Inflammatory macrophage (primary cell): ENCODE measurements at places on chromosomes 16 and 17.
A peak's percentile ranks its signal among the peaks of the same experiment; 100 is the strongest.

- no peak for DNase-seq
Measured at GRCh38 chr16:48499923-48500381, 110.0 kb downstream of the N4BP1 start.

- no peak for DNase-seq
Measured at GRCh38 chr17:47423406-47424295, 99.9 kb downstream of the EFCAB13 start.

DNA sequence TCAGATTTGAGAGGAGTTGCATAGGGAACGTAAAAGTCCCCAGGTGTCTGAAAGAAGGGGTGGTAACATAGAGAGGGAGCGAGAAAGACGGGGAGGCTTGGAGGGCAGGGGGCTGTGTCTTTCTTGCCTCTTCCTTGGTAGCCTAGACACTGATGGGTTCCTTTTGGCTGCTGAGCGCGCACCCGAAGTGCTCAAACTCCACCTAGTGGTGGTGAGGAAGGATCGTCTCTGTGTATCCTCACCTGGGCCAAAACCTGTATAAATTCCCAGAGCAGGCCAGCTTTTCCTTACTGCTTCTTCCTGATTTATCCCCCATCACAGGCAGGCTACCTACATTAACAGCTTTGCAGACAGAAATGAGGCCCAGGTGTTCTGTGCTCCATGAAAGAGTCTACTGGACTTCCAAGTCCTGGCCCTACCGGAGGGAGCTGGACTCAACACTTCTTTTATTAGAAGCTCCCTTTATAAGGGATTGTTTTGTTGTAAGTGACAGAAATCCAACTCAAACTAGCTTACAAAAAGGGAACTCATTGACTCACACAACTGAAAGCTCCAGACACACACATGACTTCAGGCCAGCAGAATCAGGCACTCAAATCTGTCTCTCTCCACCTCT is 5.5 kb upstream of the SLC25A35 start:
- peak; percentile 55 for DNase-seq

DNA sequence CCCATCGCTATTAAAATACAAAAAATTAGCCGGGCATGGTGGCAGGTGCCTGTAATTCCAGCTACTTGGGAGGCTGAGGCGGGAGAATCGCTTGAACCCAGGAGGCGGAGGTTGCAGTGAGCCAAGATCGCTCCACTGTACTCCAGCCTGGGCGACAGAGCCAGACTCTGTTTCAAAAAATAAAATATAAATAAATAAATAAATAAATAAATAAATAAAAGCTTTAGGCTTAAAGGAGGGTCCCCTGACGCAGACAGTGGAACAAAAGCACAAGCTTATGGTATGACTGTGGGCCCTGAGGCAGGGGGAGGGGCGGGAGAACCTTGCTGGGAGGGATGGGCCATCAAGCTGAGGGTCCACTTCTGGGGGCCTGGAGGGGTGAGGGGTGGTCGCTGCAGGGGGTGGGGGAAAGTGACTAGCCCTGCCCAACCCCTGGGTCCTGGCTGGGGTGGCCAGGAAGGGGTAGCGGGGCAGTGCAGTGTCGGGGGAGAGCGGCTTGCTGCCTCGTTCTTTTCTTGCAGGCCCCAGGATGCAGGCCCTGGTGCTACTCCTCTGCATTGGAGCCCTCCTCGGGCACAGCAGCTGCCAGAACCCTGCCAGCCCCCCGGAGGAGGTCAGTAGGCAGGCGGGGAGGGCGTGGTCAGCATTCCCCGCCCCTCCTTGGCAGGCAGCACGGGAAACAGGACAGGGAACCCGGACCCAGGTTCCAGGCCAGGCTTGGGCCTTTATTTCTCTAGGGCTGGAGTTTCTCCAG is 4.7 kb downstream of the SERPINF1 start:
- no peak for DNase-seq

GRCh38 chr17:65371702-65372101 is 189.7 kb downstream of the AXIN2 start:
- DNase-seq: no peak

- DNase-seq: no peak
Measured at GRCh38 chr16:51812945-51813344, 661.9 kb upstream of the SALL1 start.

- DNase-seq: no peak
Measured at GRCh38 chr16:87098976-87099720, 218.0 kb downstream of the C16orf95 start.

- no peak for DNase-seq
Measured at GRCh38 chr17:54916721-54917120, 16.1 kb downstream of the TOM1L1 start.

GRCh38 chr17:193841-194806 is 12.7 kb upstream of the DOC2B start:
- no peak for DNase-seq

DNA sequence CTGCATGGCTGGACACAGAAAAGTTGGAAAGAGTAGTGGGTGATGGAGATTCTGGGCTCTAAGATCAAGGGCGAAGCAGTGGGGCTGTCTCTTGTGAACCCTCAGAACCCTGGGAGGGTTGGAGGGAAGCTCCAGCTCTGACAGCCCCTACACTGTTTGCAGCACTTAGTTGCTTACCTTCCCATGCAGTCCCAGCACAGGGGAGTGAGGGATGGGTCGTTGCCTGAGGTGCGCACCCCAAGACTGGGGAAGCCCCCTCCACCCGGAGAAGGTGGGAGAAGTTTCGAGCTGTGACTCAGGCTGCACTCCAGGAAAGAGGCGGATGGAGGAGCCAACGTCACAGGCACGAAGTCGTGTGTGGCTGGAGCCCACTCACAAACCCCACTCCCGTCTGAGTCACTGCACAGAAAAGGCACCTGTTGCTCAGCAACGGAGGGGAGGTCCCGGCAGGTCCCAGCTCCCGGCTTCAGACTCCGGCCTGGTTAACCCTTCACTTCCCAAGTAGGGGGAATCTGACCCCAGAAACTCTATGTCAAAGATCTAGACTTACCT is 60.1 kb downstream of the AIPL1 start:
- peak; percentile 26 for DNase-seq

GRCh38 chr17:11094331-11094730 is 146.7 kb upstream of the SHISA6 start:
- no peak for DNase-seq

DNA sequence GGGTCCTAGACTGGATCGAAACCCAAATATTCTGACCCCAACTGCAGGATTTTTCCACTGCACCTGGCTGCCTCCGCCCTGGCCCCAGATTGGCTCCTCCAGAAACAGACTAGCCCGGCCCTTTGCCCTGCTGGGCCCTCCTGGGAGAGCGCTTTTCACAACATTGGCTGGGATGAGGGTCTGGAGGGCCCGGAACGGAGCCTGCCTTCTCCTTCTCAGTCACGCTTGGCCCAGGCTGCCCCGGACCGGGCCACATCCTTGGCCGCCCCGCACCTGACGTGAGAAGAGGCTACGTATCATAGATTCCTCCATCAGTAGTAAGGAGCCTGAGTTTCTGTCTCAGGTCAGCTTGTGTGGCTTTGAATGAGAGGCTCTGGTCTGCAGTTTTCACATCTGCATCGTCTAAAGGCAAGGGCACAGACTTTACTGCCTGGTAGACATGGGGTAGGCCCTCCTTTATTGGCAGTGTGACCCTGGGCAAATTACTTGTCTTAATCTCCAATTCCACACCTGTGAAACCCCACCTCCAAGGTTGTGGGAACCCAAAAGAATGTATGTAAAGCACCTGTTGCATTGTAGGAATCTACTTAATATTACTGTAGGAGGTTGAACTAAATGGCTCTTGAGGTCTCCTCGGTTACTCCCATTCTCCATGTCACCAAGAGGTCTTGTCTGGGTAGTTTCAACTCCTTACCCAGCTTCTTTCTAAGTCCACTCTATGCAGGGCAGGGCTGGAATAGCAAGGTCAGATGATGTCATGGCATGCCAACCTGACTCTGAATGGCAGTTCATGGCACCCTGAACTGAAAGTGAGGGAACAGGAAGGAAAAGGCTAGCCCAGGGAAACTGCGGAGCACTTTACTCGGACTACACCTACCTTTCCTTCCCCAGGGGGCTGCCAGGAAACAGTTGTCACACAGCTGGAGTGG is 661 bp downstream of the LRRC3C start:
- DNase-seq: no peak

GRCh38 chr16:79217375-79218011 is 383.0 kb downstream of the MAF start:
- DNase-seq: no peak

- DNase-seq: no peak
Measured at GRCh38 chr16:84869473-84869845, 49.7 kb downstream of the CRISPLD2 start.

DNA sequence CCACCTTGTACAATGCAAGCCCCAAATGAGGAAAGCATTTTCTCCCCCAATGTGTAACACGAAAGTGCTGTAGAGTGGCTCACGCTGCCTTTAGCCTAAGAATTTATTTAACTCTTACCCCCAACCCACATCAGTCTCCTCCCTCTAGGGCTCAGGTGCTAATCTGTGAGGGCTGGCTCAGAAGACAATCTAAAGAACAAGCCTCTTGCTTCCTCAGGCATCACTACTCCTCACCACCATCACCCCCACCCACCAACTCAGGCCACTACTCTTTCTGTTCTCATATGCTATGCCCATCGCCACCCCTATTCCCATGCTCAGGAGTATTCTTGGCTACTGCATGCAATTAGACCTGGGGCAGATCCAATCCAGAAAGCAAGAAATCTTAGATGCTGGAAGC is 3.9 kb upstream of the CCL2 start:
- no peak for DNase-seq

GRCh38 chr16:87074641-87075318 is 242.4 kb downstream of the C16orf95 start:
- no peak for DNase-seq

- no peak for DNase-seq
Measured at GRCh38 chr16:47323241-47323640, 137.6 kb downstream of the ITFG1 start.

- DNase-seq: no peak
Measured at GRCh38 chr17:57516290-57517230, 228.5 kb downstream of the CCDC182 start.

DNA sequence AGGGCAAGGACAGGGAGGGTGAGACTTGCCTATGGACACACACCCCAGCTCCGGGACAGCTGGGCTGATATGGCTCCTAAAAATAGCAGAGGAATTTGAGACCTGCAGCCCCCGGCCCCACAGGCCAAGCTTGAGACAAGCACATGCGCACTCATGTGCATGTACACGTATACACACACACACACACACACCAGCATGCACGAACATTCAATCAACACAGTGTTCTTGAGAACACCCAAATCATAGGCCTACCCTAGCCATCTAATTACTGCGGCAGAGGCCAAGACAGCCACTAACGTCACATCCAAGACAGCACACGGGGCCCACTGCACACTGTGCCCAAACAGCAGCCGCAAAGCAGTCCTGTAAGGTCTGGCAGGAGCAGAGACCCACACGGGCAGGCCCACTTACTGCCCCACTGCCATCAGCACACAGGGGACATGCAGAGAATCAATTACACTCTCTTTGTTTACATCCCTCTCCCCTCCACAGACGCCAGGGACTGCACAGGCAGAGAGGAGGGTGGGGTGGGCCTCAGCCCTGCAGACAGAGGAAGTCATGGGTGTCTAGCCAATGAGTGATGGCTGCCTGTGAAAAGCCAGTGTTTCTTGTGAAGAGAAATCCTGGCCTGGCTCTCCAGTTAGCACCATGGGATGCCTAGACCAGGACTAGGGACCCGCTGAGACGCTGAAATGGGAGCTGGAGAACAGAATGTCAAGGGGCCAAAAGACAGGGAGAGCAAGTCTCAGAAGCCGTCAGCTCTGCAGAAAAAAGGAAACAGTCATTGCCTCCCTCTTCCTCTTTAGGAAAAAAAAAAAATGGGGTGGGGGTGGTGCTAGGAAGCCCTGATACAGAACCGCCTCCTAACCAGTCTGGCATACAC is 39.3 kb downstream of the MYO18A start:
- peak; percentile 70 for DNase-seq

DNA sequence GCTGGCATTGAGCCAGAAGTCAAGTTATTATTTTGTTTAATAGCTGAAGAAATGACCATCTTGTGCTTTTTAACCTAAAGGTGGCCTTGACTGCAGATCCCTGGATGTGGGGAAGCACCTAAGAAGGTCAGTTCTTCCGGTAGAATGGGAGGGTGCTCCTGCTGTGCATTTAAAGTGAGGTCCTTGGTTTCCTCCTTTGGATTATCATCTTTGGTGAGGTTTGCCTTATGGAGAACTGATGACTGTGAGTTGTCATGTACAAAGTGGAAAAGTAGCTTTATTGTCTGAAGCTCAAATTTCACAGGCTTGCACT is 66.5 kb downstream of the PCTP start:
- DNase-seq: no peak

DNA sequence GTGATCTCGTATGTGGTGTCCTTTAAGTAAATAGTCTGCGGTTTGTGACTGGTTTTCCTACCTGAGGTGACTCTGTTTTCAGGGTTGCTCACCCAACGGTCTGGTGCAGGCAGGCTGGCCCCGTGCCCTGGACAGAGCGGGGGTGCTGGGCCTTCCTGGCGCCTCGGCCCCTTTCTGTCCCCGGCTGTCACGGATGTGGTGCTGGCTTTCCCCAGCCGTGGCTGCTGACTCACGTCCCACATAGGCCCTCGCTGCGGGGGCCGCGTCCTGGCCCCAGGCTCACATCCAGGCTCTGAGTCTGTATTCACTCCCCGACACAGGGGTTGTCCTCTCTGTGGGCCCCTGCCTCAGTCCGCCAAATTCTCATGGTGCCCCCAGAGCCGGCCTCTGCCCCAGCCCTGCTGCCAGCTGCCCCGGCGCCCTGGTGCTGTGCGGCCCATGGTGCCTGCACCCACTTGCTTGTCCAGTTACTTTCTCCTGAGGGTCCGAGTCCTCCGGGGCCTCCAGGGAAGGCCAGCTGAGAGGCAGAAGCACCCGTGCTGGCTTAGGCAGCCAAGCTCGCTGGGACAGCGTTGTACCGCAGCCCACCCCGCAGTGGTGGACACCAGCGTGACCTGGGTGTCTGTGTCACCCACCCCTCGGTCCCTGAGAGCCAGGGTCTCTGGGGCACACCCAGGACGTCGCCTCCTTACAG is 5.9 kb downstream of the CHMP6 start:
- no peak for DNase-seq

DNA sequence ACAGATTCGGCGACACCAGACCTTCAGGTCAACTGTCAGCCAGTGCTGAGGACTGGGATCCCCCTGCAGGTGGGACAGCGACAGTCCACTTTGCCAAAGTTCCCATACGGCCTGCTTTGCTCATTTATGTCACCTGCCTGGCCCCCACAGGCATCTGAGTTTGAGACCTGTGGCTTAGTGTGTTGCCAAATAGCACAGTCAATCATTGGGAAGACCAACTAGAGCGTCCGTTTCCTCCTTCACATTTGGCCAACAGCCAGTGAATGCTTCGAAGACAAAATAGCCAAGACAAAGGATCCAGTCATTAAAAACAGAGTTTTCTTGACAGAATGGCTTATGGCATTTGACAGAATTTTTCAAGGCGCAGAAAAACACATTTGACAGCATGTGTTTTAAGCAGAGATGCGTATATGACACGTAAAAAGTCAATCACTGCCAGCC is 113.8 kb downstream of the ABCC12 start:
- DNase-seq: no peak

- no peak for DNase-seq
Measured at GRCh38 chr17:8953156-8953885, 12.2 kb downstream of the PIK3R5 start.

GRCh38 chr16:80608946-80609345 is 68.2 kb downstream of the DYNLRB2 start:
- DNase-seq: no peak

- peak; percentile 27 for DNase-seq
Measured at GRCh38 chr17:59853168-59853918, 39.4 kb downstream of the TUBD1 start.
